H4 (cell line): ENCODE measurements at places on chromosomes 3 and 15.

DNA sequence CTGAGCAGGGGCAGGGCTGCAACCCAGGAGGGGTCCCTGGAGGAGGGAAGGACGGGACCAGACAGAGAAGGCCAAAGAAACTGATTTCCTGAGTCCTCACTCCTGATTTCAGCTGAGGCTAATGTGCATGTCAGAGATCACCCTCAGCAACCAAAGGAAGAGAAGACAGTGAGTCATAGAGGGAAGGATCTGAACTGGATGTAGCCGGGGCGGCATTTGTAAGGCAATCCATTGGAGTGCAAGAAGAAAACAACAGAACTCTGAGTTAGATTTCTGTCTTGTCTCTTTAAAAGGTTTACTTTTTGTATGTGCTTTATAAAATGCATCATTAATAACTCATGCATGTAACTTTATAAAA is 105.3 kb upstream of the AGBL1 start:
- DNase-seq: no peak

DNA sequence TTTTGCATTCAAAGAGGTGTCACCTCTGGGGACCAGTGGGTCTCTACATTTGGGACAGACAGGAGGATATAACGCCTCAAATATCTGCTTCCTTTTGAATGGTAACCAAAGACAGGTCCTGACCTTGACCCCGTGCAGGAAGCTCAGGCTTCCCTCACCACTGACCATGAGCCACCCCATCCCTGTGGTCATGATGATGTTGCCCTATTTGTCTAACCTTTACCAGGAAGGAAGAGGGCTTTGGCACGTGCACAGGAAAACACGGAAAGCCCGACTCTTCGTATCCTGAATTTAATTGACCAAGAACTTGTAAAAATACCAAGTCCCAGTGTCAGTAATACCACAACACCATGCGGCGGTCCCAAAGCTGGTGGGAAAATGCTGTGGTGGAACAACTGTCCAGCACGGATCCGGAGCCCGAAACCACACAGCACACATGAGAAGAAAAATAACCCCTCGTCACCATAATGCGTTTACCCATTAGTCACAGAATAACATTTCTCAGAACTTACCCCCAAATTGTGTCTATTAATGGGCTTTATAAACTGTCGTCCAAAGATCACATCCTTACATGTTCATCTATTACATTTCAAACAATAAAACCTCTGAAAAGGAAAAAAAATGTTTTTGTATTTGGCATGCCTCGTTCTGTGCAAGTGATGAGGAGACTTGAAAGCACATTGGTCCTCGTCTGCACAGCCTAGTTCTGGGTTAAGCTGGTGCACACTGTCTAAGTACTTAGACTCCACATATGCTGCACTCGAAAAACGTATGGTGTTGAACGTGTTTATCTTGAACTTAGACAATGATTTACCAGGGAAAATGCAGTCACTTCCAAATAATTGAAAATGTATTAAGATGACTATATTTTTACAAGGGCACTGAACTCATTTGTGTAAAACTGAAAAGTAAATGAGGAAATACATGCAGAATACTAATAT is 118.9 kb upstream of the IGF1R start:
- DNase-seq: no peak

- no peak for DNase-seq
Measured at GRCh38 chr3:38148311-38148882, 9.9 kb downstream of the MYD88 start.

GRCh38 chr3:141499965-141500364 is 13.1 kb downstream of the RASA2 start:
- DNase-seq: no peak

GRCh38 chr3:197713477-197713822 is 23.3 kb downstream of the RUBCN start:
- no peak for DNase-seq
